ENCODE measurements at places on chromosomes 7 and 10.

GRCh38 chr7:90580051-90580450, 16.1 kb upstream of the CDK14 start:
- DNase-seq = no peak

GRCh38 chr10:21172930-21173801, 276.1 kb upstream of the NEBL start:
- DNase-seq = no peak

DNA sequence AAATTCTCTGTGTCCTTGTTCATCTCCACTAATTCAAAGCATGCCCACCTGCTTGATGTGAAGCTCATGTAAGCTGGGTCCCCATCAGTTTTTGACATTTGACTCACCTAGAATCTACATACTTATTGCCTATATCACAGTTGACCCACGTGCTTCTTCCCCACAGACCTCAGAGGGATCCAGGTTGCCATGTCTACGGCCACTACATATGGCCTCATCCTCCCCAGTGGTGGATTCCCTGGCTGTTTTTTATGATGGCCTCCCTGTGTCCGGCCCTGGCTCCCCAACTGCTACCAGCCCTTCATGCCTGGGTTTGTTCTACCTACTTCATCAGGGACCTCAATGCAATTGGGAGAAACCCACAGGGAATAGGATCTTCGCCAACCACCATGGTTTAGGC, 187.4 kb upstream of the GDF10 start:
- no peak for DNase-seq

DNA sequence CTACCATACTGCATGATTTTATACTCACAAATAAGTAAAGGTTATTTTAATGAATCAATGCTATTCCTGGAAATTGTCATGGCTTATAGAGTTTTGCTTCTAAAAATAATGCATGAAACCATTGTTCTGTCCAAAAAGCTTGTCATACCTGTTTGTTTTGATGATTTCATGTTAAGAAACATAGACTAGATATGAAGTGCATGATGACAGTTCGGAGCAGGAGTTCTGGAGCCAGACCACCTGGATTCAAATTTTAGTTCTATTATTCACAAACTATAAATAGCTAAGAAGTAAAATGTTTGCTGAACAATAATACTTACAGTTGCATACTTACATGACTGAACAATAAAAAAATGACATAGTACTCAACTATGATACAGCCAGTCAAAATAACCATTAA, 107.0 kb upstream of the AKR1E2 start:
- no peak for DNase-seq

DNA sequence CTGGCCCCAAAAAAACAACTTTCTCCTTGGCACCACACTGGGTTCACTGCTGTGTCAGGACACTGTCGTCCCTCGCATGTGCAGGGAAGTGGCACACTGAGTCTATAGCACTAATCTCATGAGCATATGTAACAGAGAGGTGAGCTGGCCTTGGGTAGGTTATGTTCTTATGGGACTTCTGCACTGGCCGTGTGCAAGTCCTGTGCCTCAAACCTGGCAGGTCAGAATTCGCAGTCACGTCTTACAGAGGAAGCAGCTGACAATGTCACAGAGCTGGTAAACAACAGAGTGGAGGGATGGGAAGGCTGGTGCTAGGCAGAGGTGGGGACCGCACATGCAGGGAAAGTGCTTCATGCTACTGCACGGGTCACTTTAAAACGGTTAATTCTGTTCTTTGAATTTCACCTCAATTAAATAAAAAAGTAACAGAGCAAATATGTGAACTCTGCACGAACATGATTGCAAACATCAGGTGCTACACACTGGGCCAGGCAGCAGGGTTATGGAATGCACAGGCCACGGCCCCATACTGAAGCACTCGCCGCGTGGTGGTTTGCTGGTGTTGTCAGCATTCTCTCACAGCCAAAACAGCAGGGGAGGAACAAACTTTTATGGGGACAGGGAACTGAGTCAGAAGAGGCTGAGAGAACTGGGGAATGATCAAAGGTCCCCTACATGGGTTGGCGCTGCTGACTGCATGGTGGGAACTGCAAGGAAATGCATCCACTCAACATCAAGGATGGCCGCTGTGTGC, 54.2 kb downstream of the VOPP1 start:
- DNase-seq = no peak

GRCh38 chr7:74083928-74084721, 521 bp downstream of the LIMK1 start:
- DNase-seq = no peak

GRCh38 chr10:3046210-3046779, 21.1 kb upstream of the PFKP start:
- no peak for DNase-seq

DNA sequence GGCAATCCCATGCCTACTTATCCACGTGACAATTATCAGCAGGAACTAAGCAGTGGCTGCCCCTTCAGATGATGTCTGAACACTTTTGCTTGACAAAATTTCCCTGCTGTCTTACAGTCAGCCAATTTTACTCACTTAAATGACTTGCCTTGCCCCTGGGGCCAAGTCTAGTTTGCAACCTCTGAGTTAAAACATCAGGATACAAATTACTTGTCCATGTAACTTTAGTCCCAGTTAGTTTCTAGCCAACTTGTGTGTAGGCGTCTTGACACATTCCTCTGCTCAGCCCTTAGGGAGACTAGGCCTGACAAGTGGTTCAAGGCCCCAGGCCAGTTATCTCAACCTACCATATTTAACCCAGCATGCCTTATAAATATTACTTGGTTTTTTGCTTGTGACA, 11.6 kb upstream of the TYSND1 start:
- no peak for DNase-seq

Data from activated T-helper 2 cell treated with anti-CD3 and anti-CD28 coated beads, Interferon-gamma antibody, Interleukin-2, Interleukin-4, amounts not matched to agents 10 μg/mL and 5 μg/mL and 100 μg/mL, durations not matched to agents 14 hours and 24 hours and 36 hours (primary cell).